Adrenal gland (tissue), 19 donors: ENCODE measurements at places on chromosomes 3 and 15. TPM values are rescaled to one million over a fixed set of nuclear protein-coding genes. Genes with fewer than 3 reads are reported as not detected.

Gene EIF4A2
- 514 TPM for total RNA-seq

Gene SPINK8
- not detected for total RNA-seq

Gene SLC9A9
- total RNA-seq, result 19.2 TPM

Gene ROBO1
- 44.7 TPM for total RNA-seq

Gene SCAANT1
- total RNA-seq, result not detected

Gene IGF2BP2
- 7.0 TPM for total RNA-seq

Gene DZIP3
- total RNA-seq, result 22.3 TPM

Gene PLAAT1
- 8.6 TPM for total RNA-seq

Gene IQCF5
- not detected for total RNA-seq

DNA sequence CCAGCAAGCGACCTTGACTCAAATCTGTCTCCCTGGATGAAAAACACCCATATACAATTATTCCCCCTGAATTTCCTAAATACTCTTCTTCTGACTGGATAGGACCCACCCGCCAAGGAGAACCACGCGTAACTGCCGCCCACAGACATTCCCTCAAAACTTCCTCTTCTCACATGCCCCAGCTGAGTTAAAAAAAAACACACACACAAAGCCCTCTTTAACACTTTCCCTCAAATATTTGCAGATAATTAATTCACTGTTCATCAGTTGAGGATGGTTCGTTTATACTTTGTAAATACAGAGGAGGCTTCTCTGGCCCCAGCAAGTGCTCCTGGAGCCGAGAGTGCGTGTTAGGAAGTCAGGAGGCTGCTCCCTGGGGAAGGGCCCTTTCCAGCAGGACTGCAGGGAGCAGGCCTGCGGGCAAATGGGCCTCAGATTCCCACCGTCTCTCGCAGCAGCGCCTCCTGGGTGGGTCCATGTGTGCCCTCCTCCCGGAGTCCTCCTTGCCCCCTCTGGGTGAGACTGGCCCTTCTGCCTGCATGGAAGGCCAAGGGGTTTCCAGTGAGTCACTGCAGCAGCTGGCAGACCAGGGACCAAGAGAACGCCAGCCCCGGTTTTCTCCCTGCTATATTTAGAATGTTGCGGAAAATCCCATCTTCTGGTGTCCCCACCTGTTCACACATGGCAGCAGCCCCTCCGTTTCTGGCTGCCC, 46.8 kb downstream of the MGLL start:
- peaks cover 37% of the 10 kb centered on the region for H3K4me1 ChIP-seq
- peak overlapping the region; percentile 26 for H3K27ac ChIP-seq
- no peaks in the 10 kb centered on the region for H3K36me3 ChIP-seq
- H3K27me3 ChIP-seq, result no peaks in the 10 kb centered on the region
- peak; percentile 60 for DNase-seq

DNA sequence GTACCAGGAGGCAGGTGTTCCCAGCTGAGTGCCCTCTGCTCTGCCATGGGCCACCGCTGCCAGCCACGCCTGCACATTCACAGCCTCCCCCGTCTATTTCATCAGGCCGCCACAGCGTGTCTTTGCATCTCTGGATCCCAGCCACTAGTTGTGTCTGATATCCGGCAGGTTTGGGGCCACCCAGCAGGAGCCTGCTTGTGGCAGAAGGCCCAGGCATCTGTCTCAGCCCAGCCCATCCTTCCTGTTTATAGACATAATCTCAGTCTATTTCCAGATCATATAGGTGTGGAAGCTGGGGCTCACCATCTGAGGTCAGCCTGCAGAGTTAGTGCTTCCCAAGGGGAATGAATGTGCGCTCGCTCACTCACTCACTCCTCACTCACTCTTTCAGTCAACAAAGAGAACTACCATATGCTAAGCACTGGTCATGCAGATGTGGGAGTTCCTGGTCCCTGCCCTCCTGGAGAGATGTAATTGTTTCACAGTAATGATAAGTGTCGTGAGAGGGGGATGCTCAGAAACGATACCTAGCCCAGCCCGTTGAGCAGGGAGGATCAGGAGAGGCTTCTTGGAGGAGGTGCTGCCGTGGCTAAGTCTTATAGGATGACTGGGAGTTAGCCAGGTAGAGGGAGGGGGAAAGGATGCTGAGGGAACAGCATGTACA, 60.6 kb downstream of the FGD5 start:
- H3K27ac ChIP-seq, result peak overlapping the region; percentile 34
- no peaks in the 10 kb centered on the region for H3K36me3 ChIP-seq
- no peak overlapping the region for H3K4me3 ChIP-seq
- DNase-seq, result peak; percentile 33

GRCh38 chr3:105730801-105731354, 137.9 kb downstream of the CBLB start:
- no peaks in the 10 kb centered on the region for H3K36me3 ChIP-seq
- no peak overlapping the region for H3K27ac ChIP-seq
- no peak for DNase-seq

DNA sequence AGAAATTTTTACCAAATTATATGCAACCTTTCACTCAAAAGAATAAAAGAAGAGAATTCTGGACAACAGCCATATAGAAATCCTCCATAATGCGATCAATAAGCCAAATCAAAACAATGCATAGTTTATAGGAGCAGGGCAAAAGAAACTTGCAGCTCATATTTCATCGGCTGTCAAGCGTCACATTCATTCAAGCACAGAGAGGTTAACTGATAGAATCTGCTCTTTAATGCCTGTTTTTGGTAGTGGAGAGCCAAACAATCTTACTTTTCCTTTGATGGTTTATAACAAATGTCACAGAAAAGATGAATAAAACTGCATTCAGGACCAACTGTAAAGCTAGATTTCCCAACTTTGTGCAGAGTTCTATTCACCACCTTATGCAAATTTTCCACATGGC, 35.4 kb downstream of the PRTG start:
- H3K4me3 ChIP-seq, result no peak overlapping the region
- no peaks in the 10 kb centered on the region for H3K27me3 ChIP-seq
- DNase-seq, result no peak

DNA sequence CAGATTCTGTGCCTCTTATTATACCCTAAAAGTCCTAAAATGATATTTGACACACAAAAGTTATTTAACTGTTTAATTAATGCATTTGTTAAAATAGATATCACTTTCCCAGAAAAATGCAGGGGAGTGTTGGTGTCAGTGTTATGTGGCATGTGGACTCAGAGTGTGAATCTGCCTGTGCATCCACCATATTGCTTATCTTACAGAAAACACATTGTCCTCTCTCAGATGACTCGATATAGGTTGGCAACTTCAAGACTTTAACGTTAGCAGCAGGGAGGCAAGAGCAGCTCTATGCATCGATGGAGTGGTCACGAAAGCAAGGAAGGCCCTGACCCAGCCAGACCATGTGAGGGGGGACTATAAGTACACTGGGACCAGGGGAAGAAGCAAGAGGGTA, 165.4 kb upstream of the DCBLD2 start:
- no peaks in the 10 kb centered on the region for H3K4me1 ChIP-seq
- no peak for DNase-seq
- no peaks in the 10 kb centered on the region for H3K27me3 ChIP-seq
- no peaks in the 10 kb centered on the region for H3K36me3 ChIP-seq
- H3K4me3 ChIP-seq, result no peak overlapping the region

DNA sequence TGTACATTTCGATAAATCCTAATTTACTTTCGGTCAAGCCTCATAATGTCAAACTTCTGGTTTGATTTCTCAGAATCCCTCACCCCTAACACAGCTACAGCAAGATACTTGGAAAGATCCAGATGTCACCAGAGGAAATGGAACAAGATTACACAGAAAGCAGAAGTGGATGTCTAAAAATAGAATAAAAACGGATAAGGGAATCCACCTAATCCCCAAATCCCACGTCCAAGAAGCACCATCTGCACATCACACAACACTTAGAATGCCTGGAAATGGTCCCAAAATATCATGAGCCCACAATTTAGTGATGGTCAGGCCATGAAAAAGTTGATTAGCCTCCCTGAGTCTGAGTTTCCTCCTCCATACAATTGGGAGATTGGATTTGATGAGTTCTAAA, 61.7 kb downstream of the AGTR1 start:
- no peak overlapping the region for H3K4me3 ChIP-seq
- no peak for DNase-seq
- H3K4me1 ChIP-seq, result no peaks in the 10 kb centered on the region
- H3K27me3 ChIP-seq, result no peaks in the 10 kb centered on the region
- no peaks in the 10 kb centered on the region for H3K36me3 ChIP-seq

DNA sequence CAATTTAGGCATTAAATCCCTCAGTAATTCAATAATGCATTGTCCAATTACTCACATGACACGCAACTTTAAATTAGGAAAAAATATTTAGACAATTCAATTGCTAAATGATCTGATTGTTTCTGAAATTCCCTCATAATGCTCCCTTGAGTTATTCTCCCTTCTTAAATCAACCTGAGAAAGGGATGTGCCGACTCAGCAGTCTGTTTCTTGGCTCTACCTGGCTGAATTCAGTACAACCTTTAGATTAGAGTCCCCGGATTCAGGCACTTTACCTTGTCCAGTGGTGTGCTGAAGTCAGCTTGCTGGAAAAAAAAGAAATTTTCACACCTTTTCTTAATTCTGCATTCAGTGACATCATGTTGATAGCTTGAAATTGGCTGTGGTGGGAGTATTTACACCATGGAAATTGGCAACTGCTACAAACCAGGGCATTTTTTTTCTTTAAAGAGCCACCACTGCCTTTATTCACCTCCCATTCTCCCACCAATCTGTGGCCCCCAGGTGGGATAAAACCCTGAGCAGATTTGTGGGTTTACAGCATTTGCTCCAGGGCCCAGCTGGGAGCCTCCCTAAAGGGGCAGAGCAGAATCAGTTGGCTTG, 20.9 kb upstream of the LOXL1 start:
- H3K27ac ChIP-seq, result no peak overlapping the region
- no peaks in the 10 kb centered on the region for H3K36me3 ChIP-seq
- H3K27me3 ChIP-seq, result no peaks in the 10 kb centered on the region

DNA sequence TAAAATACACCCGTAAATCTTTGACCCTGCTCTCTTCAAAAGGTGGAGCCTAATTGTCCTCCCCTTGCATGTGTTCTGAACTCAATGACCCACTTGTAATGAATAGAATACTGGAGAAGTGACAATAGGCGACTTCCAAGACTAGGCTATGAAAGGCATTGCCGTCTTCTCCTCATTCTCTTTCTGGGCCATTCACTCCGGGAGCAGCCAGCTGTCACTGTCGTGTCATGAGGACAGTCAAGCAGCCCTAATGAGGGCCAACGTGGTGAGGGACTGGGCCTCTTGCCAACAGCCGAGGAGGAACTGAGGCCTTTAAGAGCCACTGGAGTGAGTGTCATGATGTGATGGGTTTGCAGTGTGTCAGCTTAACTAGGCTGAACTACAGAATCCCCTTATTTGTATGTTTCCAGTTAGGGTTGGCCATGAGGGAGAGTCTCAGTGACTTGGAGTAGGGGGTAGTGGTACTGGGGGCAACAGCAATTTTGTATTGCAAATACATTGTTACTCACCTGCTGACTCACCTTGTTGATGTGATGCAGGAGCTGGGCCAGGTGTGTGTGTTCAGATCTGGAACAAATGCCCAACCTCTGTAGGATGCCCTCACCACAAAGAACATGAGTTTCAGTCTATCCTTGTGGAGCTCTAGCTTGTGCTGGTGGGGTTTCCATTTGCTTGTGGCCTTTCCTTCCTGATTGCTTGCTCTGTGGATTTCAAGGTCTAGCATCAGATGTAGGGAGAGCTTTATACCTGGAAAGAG, 188.5 kb upstream of the PROK2 start:
- H3K4me1 ChIP-seq, result no peaks in the 10 kb centered on the region
- no peak overlapping the region for H3K27ac ChIP-seq
- H3K36me3 ChIP-seq, result no peaks in the 10 kb centered on the region
- H3K27me3 ChIP-seq, result peaks cover 7% of the 10 kb centered on the region
- H3K4me3 ChIP-seq, result no peak overlapping the region

GRCh38 chr3:152909180-152909883, 74.4 kb downstream of the P2RY1 start:
- no peaks in the 10 kb centered on the region for H3K36me3 ChIP-seq
- H3K4me1 ChIP-seq, result no peaks in the 10 kb centered on the region
- H3K4me3 ChIP-seq, result no peak overlapping the region
- no peak overlapping the region for H3K27ac ChIP-seq

- no peaks in the 10 kb centered on the region for H3K27me3 ChIP-seq
- H3K4me1 ChIP-seq, result peaks cover 3% of the 10 kb centered on the region
- no peak for DNase-seq
- no peak overlapping the region for H3K27ac ChIP-seq
These were observed 15.2 kb downstream of the TRNT1 start for GRCh38 chr3:3141939-3142338.

- H3K4me1 ChIP-seq, result peaks cover 25% of the 10 kb centered on the region
- H3K27me3 ChIP-seq, result no peaks in the 10 kb centered on the region
- no peak overlapping the region for H3K4me3 ChIP-seq
- H3K36me3 ChIP-seq, result no peaks in the 10 kb centered on the region
These were observed 4.5 kb downstream of the THRB start for GRCh38 chr3:24490151-24490550.

DNA sequence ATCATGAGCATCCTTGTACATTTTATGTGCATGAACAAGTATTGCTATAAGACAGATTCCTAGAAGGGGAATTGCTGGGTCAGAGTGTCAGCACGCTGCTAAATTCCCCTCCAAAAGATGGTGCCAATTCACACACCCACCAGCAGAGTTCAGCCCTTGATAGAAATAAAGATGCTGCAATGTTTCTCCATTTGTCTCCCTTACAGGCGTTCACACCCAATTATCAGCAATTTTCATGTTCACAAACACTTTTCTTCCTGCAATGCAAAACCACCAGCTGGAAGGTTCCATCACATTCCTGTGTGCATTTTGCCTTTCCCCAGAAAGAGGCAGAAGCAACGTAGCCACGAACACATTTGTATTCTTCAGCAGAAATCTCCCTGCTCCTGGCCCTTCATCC, 3.3 kb upstream of the TAMM41 start:
- H3K4me1 ChIP-seq, result peaks cover 20% of the 10 kb centered on the region
- DNase-seq, result no peak
- no peaks in the 10 kb centered on the region for H3K36me3 ChIP-seq

- no peaks in the 10 kb centered on the region for H3K4me1 ChIP-seq
- no peaks in the 10 kb centered on the region for H3K36me3 ChIP-seq
- DNase-seq, result no peak
- no peaks in the 10 kb centered on the region for H3K27me3 ChIP-seq
These were observed 84.6 kb upstream of the DPH6 start for GRCh38 chr15:35630532-35630931.

GRCh38 chr15:65091946-65092770, 15.6 kb downstream of the KBTBD13 start:
- no peaks in the 10 kb centered on the region for H3K27me3 ChIP-seq
- H3K36me3 ChIP-seq, result peaks cover 3% of the 10 kb centered on the region
- DNase-seq, result no peak
- no peak overlapping the region for H3K27ac ChIP-seq
- no peak overlapping the region for H3K4me3 ChIP-seq
